Sciatic nerve (tissue), 2 donors: ENCODE measurements at places on chromosomes 11 and 22.

DNA sequence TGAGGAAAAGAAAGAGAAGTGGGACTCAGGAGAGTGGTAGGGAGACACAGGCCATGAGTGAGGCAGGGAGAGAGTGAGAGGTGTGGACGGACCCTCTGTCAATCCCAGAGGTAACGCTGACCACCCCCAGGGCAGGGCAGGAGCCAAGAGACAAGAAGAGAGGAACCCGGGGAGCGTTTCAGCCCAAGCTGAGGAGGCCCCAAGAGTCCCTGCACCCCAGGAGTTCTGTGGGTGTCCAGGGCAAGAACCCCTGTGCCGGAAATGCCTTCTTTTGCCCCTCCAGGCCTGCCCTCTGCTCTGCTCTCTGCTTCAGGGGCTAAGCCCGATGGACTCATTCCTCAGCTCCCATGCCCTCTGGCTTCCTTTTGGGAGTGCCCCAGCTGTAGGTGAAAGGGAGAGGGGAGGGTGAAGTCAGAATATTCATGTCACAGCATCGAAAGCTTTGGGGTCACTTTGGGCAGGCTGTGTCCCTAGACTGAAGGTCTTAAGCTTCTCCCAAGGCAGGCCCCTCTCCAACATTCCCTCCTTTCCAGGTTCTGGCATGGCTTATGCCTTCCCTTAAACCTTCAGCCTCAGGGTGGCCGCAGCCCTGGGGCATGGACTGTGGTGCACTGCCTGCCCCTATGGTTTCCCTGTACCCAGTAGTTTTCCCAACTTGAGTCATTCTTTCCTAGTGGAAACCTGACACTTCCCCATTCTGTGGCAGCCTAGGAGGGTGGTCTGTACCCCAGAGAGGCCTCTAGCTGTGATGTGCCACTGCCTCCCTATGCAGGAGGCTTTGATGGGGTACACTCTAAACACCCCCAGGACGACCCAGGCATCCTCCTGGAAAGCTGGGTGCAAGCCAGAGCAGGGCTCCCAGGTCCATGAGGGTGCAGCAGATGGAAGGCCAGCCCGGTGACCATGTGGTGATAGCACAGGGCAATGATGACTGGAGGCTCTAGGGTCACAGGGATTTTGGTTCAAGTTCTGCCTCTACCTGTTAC, 27.1 kb downstream of the MYEOV start:
- no peak for DNase-seq

DNA sequence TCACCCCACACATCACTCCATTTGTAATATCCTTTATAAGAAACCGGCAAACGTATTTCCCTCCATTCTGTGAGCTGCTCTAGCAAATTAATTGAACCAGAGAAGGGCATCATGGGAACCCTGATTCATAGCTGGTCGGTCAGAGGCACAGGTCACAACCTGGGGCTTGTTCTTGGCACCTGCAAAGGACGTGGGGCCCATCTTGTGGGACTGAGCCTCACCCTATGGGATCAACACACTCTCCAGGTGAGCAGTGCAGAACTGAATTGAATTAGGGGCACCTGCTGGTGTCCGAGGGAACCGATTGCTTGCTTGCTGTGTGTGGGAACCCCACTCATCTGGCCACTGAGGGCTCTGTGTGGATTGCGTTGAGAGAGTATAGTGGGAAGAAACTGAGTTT, 145.3 kb downstream of the CTTN start:
- DNase-seq, result no peak

DNA sequence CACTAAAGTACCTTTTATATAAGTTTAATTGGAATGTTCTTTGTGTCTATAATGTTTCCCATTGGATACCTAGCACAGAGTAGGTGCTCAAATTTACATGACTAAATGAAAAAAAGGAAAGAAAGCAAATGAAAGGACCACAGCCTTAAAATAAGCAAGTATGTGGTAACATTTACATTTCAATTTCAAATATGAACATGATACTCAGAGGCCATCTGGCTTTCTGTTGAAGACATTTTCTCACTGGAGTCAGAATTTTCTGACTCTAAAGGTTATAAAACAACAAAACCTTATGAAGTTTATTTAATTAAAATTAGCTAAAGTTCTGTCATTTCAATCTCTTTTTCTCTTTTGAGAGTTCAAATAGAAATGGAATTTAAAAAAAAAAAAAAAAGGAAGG, 904 bp upstream of the ANGPTL5 start:
- no peak for DNase-seq

GRCh38 chr11:71431271-71431670, 16.9 kb downstream of the DHCR7 start:
- no peak for DNase-seq

DNA sequence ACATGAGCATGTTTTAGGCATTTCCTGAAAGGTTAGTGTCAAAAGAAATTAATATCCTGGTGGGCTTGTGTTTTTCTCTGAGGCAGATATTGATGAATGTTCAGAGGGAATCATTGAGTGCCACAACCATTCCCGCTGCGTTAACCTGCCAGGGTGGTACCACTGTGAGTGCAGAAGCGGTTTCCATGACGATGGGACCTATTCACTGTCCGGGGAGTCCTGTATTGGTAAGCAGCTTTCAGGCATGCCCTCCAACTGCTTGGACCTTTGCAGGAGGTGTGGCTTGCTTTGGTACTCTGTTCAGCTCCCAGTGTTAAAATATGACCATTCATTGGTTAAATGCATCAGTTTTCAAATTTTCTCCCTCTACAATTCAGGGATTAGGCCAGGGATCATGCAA, 658.6 kb upstream of the ANO5 start:
- DNase-seq, result no peak

GRCh38 chr22:21921184-21921721, 31.4 kb downstream of the PPM1F start:
- DNase-seq, result no peak

GRCh38 chr11:75035911-75036565, 47.3 kb downstream of the NEU3 start:
- DNase-seq, result no peak

GRCh38 chr11:9575260-9576240, 2.1 kb downstream of the WEE1 start:
- peak; percentile 65 for DNase-seq

- DNase-seq, result no peak
These were observed 65.5 kb upstream of the NUP160 start for GRCh38 chr11:47913529-47914244.

- DNase-seq, result no peak
These were observed 50.3 kb downstream of the RPS6KA4 start for GRCh38 chr11:64409278-64409677.

DNA sequence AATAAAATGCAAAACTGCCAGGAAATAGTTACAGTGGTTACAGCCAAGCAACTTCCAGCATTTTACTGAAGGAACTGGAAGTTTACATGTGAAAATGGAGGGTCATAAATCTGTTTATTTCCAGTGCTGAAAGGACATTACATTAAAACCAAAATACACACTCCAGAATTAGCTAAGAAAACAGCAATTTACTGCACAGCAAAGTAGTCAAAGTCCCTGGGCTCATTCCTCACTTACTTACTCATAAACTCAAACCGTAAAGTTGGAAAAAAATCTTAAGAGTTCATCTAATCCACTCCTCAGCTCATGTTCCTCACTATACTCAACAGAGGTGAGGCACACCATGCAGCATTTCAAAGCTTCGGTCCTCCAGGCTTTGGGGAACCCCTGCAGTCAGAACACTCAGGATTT, 17.4 kb downstream of the CTSC start:
- no peak for DNase-seq

GRCh38 chr11:102479733-102480132, 27.2 kb upstream of the TMEM123 start:
- no peak for DNase-seq

DNA sequence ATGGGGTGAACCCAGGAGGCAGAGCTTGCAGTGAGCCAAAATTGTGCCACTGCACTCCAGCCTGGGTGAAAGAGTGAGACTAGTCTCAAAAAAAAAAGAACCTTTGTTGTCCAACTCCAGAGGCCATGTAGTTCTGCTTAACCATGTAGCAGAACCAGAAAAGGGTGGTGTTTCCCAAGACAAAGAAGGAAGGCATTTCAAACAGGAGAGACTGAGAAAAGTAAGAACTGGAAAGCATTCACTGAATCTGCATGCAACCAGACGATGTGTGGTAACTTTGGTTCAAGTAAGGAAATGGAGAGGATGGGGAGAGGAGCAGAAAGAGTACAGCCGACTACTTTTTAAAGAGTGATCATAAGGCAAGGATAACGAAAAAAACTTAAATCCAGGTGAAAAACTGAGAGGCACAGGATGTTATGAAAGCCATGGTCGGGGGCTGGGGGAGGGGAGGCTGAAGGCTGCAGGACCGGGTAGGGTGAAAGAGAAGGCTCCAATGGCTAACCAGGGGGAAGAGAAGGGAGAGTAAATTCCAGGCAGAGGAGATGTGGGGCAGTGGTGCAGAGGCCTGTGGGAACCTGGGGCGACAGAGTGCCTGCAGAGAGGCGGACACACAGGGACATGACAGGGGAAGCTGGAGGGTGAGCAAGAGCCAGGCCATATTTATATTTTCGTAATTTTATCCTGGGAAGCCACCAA, 48.8 kb downstream of the MAPK1 start:
- DNase-seq, result no peak

- no peak for DNase-seq
These were observed 69.7 kb downstream of the TENM4 start for GRCh38 chr11:79371152-79371551.

DNA sequence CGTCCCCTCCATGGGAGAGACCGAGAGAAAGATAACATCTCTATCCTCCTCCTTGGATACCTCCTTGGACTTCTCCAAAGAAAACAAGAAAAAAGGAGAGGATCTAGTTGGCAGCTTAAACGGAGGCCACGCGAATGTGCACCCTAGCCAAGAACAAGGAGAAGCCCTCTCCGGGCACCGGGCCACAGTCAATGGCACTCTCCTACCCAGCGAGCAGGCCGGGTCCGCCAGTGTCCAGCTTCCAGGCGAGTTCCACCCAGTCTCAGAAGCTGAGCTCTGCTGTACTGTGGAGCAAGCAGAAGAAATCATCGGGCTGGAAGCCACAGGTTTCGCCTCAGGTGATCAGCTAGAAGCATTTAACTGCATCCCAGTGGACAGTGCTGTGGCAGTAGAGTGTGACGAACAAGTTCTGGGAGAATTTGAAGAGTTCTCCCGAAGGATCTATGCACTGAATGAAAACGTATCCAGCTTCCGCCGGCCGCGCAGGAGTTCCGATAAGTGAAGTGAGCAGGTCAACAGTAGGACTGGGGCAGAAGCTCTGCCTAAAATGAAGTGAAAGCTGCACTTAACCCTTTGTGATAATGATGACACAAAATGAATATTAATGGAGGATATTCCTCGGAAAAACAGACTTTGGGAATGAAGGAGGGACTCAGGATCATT, 65.3 kb downstream of the WNT11 start:
- DNase-seq, result no peak

GRCh38 chr11:2677127-2677526, 22.7 kb downstream of the KCNQ1OT1 start:
- DNase-seq, result no peak

DNA sequence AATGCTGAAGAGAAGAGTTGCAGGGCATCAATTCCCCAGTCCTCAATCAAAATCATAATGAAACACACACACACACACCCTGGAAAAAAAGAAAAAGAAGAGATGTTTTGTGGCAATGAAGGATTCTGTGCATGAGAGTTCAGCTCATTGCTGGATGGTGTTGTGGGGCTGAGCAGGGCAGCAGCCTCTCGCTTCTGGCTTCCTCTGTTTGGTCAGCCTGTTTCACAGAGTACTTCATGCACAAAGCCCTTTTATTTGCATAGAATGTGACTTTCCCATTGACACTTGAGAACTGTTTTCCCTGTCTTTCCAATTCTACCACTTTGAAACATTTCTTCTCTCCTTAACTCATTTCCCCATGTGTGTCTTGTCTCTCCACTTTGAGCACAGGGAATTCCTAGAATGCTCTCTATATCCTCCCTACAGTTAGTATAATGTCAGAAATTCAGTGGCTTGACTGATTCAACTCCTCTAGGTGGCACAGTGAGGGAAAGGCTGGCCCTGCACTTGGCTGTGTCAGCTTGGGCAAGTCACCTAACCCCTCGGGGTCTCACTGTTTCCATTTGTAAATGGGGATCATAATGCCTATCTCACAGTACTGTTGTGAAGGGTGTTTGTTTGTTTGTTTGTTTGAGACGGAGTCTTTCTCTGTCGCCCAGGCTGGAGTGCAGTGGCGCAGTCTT, 25.4 kb upstream of the BSX start:
- no peak for DNase-seq

DNA sequence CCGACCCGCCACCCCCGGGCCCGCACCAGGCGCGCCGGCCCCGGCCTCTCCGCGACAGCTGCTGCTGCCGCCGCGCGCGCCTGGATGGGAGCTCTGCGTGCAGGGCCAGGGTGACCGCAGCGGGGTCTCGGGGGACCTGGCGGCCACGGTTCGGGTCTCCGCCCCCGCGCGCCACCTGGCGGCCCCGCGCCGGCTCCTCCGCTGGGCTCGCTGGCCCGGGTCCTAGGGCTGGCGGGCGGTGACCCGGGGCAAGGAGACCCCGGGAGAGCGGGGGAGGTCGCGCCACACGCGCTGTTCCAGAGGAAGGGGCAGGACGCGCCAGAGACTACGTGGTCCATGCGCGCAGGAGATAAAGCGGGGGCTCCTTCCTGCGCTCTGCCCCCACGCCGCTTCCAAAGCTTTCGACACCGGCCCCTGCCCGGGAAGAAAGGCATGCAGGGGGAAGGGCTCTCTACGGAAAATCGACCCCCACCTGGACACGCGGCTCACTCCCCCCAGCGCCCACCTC, 562 bp downstream of the SHANK2 start:
- DNase-seq, result no peak

- no peak for DNase-seq
These were observed 67.2 kb upstream of the CD82 start for GRCh38 chr11:44498089-44498871.

DNA sequence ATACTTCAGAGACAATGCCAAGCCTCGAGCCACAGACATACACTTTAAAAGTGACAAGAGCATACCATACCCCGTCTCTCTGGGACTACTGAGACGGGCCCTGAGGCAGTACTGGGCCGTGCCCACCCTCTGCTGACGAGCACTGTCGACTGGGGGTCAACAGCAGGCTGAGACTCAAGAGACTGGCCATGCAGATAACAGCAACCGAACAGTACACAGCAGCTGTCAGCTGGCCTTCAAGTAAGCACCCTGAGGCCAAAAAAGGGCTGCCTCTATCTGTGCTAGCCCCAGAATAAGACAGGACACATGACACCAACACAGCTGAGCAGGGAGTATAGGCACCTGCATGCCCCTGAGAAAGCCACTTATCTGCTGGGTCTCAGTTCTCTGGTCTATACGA, 18.9 kb upstream of the TMEM121B start:
- DNase-seq, result no peak

DNA sequence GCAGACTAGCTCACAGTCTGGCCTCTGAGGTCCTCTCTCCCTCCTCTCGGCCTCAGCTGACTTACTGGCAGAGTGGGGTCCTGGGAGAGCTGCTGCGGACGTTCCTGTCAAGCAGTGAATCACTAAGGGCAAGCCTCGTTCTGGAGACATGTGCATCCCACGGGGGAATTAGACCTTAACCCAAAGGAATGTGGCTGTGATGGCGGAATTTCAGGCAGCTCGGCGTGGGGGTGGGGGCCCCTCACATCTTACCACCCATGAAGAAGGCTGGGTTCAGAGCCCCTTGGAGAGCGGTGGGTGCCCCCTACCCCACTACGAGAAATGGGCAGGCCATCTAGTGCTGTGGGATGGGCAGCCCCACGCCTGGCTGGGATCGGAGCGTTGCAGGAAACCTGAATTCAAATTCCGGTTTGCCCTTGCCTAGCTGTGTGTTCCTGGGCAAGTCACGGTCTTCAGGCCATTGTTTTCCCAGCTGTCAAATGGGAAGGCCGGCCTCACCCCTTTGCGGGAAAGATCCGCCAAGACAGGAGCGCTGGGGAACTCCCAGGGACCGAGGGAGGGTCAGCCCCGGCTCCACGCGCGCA, 554 bp downstream of the LRRC32 start:
- peak; percentile 66 for DNase-seq
